Pericardium fibroblast (primary cell): ENCODE measurements at places on chromosomes 16 and 17. TPM values are rescaled to one million over a fixed set of nuclear protein-coding genes. Genes with fewer than 3 reads are reported as not detected.

KLHDC4 gene
- 5.7 and 7.2 TPM in 2 replicates for total RNA-seq

HS3ST6 gene
- 0.12 and 0.34 TPM in 2 replicates for total RNA-seq

EPX gene
- not detected in 2 replicates for total RNA-seq

LRRC37A2 gene
- total RNA-seq, result 1.8 and 2.6 TPM in 2 replicates

SPN gene
- total RNA-seq, result not detected in 2 replicates

CLEC3A gene
- total RNA-seq, result not detected in 2 replicates

C17orf113 gene
- 0.23 and 0.43 TPM in 2 replicates for total RNA-seq

SPATA2L gene
- 10.3 and 19.4 TPM in 2 replicates for total RNA-seq

MYH8 gene
- total RNA-seq, result 4.1 TPM in 1 of 2 replicates, not detected in the other
